ENCODE measurements at places on chromosomes 4 and X.

- DNase-seq, result peak; percentile 67
These were observed 52.3 kb downstream of the MEPE start for GRCh38 chr4:87884976-87885549.

DNA sequence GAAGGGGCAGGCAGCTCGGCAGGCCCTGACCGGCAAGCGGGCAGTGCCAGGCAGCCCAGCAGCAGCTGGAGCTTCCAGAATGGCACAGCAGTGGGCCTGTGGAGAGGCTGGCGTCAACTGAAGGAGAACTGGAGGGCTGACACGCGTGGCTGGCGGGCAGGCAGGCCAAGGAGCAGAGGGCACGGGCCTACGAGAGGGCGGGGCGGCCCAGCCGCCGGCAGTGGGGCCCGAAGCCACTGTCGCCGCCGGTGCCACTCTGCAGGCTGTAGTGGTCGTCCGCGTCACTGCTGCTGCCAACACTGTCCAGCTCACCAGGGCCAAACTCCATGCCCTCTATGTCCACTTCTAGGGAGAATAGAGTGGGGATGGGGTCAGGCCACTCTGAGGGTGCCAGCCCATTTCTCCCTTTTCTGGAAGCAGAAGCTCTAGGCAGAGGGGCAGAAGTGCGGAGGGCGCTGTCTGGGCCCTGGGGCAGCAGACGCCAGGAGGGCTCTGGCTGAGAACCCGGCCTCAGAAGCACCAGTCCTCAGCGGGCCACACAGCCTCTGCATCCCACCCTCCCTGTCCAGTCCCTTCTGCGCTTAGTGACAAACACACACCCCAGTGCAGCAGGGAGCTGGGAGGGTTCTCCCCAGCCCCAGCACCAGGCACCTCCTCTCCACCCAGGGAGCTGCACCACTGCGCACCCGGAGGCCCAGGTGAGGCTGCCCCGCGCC lies 8.6 kb upstream of the HAUS3 start:
- no peak for DNase-seq

- DNase-seq, result no peak
These were observed 738.6 kb upstream of the GRIA3 start for GRCh38 chrX:122445466-122445865.

DNA sequence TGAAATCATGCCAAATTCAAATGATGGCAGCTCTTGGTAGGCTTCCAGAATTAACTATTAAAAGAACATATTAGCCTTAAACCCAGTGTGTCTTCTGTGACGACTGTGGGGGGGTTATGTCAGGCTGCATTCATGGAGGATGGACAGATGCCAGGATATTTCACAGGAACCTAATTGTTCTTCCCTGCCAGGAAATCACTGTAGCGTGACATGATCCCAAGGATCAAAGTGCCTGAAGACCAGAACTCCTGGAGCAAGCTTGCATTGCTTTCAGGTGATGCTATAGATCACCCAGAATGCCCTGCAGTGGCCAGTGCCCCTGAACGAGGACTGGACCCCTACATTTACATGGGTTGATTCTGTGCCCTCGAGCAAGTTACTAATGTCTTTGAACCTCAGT lies 1093.0 kb upstream of the TENM3 start:
- no peak for DNase-seq

DNA sequence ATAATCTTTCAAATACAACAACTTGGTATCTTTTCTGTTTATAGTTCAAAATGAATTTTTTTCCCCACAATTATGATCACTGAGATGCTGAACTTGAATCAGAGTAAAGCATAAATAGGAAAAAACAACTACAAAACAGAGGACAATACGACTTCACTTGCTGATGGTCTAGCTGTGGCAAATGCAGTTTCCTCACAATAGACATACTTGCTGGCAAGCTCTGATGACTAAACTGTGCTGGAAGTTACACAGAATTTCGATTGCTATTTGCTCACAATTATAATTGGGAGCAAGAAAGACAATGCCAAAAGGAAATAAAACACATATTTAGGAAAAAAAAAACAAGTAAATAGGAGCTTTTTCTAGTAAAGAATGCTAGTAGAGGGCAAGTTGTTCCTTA lies 14.7 kb downstream of the VEGFC start:
- no peak for DNase-seq

- no peak for DNase-seq
These were observed 97.4 kb downstream of the AASDH start for GRCh38 chr4:56289934-56290333.

DNA sequence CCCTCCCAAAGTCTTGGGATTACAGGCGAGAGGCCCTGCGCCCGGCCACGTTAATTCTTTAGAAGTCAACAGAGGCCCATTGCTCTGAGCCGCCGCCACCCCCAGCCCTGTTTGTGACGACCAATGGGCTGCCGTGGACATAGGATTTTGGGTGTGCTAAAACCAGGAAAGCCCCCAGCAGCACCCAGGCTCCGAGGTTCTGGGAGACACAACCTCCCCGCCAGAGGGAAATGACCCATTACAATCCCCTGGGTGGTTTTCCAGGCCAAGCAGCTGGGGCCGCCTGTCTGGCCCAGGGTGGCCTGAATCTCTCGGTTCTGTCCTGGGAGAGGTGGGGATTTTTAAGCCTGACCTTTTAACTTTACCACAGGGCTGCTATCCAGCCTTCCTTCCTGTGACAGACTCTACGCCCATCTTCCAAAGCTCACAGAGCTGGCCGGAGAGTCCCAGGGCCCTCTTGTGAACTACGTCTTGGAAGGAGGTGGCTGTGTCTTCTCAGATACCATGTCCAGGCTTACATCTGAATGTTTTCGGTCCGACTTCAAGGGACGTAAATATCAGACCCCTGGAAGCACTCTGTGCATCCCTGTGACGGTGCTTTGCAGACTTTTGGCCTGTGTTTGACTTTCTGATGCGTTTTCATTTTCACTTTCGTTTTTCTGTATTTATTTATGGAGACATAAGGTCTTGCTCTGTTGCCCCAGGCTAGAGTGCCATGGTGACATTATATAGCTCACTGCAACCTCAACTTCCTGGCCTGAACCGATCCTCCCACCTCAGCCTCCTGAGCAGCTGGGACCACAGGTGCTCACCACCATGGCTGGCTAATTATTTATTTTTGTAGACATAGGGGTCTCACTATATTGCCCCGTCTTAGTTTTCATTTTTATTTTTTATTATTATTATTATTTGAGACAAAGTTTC lies 36.0 kb downstream of the P2RY8 start:
- DNase-seq, result no peak

- DNase-seq, result no peak
These were observed 124.2 kb upstream of the RBPJ start for GRCh38 chr4:26196567-26196966.

DNA sequence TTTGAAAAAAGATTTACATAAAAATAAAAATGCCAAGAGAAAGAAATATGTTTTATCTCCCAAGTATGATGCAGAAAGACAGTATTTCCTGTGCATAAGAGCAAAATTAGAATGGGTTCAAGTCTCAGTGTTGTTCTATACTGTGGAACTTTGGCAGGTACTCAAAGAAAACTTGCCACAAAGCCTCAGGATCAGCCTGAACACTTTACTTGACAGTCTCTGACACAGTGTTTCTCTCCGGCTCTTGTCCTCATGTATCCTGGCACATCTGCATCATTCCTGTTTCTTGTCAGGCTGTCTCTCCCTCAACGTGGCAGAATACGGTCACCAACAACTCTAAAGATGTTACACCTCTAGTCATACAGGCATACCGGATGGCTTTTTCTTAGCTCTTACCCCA lies 273.7 kb downstream of the ARHGAP24 start:
- no peak for DNase-seq

GRCh38 chr4:111512081-111512783 lies 633.0 kb upstream of the FAM241A start:
- DNase-seq, result peak; percentile 6

DNA sequence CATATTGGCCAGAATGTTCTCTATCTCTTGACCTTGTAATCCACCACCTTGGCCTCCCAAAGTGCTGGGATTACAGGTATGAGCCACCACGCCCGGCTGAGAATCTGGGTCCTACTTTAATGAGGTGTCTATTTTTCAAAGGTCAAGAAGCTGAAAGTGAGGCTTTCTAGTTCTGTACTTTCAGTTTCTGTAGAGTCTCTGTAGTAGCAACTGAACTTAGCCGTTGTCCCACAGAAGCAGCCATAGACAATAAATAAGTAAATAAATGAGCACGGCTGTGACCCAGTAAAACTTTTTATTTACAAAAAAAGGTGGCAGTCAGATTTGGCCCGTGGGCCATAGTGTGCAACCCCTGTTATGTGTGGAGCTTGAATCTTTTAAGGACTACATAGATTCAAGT lies 92.0 kb downstream of the FNIP2 start:
- no peak for DNase-seq

- DNase-seq, result no peak
These were observed 136.4 kb upstream of the GUCY1A1 start for GRCh38 chr4:155530290-155530689.

DNA sequence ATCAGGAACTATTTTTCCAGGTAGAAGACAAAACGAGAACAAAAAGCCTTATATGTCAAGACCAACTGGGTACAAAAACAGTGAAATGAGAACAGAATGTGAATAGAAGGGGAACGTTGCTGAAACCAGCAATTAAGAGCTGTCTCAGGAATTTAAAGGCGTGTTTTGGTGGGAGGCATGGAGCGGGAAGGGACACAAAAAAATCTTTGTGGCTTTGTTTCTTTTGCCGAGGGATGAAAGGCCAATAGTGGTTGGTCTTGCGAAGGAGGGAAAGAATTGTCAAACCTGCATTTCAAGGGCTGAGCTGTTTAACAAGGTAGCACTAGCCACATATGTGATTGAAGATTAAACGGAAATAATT lies 103.8 kb downstream of the USP46 start:
- DNase-seq, result no peak

GRCh38 chrX:41468647-41469323 lies 21.6 kb downstream of the NYX start:
- no peak for DNase-seq

- no peak for DNase-seq
These were observed 241.2 kb downstream of the ARHGAP24 start for GRCh38 chr4:85715991-85716737.

DNA sequence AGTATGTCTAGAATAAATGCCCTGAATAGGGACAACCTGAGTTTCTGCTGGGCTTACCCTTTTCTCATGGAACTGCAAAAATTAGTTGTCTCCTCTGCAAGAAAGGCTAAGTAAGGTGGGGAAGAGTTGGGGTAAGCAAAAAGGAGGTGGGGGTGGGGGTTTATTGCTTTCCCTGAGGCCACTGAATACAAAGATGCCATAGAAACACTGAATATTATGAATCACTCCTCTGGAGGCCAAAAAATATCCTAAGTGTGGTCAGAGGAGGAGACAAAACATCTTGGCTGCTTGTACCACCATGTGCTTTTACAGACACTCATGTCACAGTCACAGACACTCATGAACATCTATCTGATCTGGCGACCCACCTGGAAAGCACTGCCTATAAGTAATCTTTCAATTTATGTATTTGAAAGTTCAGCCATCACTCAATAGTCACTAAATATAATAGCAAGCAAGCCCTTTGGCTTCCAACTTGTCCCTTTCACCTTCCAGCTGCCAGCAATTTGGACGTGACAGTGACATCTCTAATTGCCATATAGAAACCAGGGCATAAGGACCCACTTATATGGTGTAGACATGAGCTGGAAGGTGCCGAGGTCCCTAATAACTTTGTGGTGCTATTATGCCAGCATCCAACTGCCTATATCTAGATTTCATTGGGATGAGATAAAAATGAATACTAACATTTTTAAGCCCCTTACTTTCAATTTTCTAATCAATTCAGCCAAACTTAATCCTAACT lies 122.7 kb upstream of the CBR4 start:
- DNase-seq, result no peak

- DNase-seq, result no peak
These were observed 436.1 kb downstream of the PCDH7 start for GRCh38 chr4:31156221-31156620.

GRCh38 chr4:148103597-148104355 lies 338.4 kb downstream of the NR3C2 start:
- DNase-seq, result no peak

DNA sequence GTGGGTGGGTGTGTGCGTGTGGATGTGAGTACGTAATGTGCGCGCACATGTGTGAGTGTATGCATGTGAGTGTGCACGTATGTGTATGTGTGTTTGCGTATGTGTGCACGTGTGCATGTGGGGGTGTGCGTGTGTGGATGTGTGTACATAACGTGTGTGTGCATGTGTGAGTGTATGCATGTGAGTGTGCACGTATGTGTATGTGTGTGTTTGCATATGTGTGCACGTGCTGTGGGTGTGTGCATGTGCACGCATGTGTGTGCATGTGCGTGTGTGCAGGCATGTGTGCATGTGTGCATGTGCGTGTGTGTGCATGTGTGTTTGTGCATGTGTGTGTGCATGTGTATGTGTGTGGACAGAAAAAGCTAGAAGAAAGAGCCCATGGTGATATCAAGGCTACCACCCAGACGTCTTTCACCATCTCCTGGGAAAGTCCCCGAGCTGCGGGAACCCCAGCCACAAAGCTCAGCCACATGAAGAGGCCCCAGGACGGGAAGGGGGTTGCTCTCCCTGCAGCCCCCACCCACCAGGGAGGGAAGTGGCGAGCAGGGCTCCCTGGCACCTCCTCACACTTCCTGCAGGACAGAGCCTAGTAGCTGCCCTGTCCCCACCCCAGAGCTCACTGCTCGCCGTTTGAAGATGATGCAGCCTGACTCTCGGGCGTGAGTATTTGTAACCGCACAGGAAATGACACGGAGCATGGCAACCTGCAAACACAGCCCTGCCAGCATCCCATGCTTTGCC lies 108.3 kb downstream of the DCTD start:
- peak; percentile 68 for DNase-seq

DNA sequence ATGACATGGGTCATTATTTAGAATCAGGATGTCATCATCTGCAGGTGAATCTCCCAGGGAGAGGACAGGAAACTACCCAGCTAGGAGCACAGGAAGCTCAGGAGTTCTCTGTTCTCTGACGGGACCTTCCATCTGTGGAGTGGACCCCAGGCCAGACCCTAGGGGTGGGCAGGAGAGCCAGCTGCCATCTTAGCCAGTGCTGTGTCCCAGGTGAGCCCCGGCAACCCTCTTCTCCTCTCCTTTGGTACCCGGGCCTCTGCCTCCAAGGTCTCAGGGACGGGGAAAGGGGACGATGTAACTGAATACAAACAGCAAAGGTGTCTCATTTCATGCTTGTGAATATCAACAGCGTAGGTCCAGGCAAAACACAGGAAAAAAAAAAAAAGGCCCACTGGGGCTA lies 48.5 kb downstream of the C4orf50 start:
- no peak for DNase-seq

GRCh38 chrX:154457491-154458115 lies 478 bp upstream of the PLXNA3 start:
- DNase-seq, result no peak

DNA sequence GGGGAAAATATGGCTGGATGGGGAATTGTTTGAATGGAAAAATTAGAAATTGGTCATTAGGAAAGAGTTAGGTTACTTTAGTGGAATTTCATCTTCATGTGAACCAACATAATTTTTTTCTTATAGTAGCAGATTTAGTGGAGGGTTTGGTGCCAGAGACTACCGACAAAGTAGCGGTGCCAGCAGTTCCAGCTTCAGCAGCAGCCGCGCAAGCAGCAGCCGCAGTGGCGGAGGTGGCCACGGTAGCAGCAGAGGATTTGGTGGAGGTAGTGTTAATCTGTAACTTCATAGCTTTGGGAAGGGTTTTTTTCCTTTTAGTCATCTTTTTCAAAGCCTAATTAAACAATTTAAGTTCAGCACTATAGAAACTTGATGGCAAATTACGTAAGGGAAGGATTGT lies 13.2 kb downstream of the DDX3X start:
- no peak for DNase-seq

Measured in hematopoietic multipotent progenitor cell treated with erythropoietin and hydrocortisone succinate and interleukin-3 and kit ligand, for 6 days (in vitro differentiated cells).